CD4-positive, alpha-beta T cell treated with Interleukin-17A for 4 hours (primary cell): ENCODE measurements at places on chromosomes 2 and 18.

DNA sequence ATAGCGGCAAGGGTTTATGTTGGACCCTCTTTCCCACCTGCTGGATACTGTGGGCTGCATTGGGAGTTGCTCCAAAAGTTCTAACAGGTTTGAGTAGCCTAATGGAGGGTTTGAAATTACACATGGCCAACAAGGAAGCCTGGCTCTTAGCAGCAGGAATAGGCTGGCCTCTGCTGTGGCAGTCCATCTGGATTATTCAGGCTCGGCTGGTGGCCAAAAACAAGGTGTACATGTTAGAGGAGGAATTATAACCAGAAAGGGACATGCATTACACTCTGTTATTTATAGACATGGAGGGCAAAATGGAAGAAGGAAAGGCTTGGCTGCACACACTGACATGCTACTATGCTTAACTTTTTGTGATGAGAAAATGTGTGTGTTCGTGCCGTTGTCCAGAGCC lies 61.1 kb upstream of the NRXN1 start:
- DNase-seq = no peak

GRCh38 chr2:186533717-186534116 lies 47.7 kb downstream of the ZC3H15 start:
- no peak for DNase-seq

GRCh38 chr2:6992794-6993228 lies 75.6 kb downstream of the RNF144A start:
- DNase-seq = no peak

- DNase-seq = no peak
Observed at GRCh38 chr2:86753606-86754005, 33.5 kb downstream of the RMND5A start.

GRCh38 chr2:78734221-78734620 lies 291.3 kb upstream of the REG3G start:
- no peak for DNase-seq

GRCh38 chr2:105868060-105868459 lies 123.3 kb downstream of the NCK2 start:
- no peak for DNase-seq

DNA sequence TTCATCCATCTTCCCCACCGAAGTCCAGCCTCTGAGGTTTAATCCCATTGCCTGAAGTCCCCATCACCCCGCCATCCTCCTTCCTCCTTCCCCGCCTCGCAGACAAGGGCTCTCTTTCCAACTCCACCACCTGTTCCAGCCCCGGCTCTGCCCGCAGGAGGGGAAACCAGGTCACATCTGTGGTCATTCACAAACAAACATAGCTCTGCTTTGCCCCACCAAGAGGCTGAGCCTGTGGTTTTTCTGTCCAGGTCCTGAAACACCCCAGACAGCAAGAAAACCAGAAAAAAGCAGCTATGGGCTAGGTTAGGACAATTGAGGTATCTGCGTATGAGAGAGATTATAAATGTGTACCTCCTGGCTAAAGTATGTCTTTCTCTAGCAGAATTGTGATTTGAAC lies 144.7 kb downstream of the GLI2 start:
- DNase-seq = no peak

GRCh38 chr2:232890896-232891601 lies 21.0 kb downstream of the SNORC start:
- no peak for DNase-seq

DNA sequence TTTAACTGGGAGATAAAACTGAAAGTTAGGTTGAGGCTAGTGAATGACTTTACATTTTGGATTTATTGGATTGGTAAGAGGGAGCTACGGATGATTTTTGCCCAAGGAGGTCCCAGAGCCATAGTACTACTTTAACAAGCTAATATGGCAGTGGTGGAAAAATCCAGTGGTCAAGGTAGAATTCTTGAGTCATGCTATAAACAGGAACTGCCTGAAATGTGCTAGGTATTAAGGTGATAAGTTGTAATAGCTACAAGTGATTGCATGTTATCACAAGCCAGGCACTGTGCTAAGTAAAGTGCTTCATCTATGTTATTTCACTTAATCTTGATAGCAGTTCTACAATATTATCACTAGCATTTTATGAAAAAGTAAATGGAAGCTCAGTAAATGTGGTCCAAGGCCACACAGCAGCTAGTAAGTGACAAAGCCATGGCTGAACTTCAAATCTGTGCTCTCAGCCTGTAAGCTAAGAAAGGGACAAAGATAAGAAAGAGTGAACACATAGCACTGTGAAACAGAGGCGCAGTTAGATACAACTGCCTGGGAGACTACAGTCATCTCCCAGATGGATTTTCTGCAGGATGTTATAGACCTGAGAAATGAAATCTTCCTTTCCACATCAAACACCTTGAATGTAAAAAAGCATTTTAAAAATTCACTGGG lies 469.6 kb downstream of the TGIF1 start:
- no peak for DNase-seq

DNA sequence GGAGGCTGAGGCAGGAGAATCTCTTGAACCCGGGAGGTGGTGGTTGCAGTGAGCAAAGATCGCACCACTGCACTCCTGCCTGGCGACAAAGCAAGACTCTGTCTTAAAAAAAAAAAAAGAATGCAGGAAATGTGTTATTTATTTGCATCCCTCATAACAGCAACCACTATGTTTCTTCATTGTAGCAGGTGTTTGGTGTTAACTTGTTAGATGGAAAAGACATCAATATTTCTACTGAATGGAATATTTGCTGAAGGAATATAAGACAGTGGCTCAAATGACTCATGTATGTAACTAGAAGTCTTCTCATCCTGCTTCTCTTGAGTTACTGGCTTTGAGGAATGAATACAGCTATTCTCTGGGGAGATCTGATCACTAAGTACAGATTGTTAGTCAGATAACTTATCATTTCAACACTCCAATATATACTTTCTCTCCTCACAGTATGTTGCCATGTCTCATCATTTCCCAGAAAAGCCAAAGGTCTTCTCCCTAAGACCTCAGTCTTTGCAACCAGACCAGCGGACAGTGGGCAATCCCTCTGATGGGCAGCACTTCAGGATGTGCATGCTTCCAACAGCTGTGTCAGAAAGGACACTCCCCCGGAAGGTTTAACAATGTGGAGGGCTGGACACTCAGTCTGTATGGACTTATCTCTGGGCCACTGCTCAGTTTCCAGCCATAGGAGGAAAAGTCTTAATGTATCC lies 104.4 kb upstream of the STK17B start:
- peak; percentile 17 for DNase-seq

- no peak for DNase-seq
Observed at GRCh38 chr2:38655441-38655840, 10.5 kb upstream of the GALM start.

DNA sequence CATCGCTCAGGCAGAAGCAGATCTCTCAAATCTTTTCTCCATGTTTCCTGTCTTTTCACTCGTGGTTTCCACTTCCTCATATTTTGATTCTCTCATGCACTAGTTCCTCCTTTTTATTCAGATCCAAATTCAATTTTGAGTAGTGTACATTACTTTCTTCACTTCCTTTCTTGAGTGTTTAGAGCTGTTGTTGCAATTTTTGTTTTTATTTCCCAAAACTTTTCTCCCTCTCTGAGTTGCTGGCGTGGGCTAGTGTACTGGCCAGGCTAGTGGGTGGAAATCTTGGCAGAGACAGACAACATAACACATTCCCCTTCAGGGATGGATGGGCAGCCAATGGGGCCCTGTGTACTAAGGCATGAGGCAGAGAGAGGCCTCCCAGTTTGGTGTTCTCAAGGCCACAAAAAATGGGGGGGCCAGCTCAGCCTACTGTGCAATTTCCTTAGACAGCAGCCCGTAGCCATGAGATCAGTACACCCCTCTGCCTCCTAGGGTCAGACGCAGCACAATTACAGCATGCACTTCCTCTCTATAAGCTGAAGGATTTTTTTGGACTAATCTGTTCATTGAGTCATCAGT lies 145.1 kb upstream of the PID1 start:
- no peak for DNase-seq

- DNase-seq = no peak
Observed at GRCh38 chr18:3455090-3455635, 5.2 kb downstream of the TGIF1 start.

DNA sequence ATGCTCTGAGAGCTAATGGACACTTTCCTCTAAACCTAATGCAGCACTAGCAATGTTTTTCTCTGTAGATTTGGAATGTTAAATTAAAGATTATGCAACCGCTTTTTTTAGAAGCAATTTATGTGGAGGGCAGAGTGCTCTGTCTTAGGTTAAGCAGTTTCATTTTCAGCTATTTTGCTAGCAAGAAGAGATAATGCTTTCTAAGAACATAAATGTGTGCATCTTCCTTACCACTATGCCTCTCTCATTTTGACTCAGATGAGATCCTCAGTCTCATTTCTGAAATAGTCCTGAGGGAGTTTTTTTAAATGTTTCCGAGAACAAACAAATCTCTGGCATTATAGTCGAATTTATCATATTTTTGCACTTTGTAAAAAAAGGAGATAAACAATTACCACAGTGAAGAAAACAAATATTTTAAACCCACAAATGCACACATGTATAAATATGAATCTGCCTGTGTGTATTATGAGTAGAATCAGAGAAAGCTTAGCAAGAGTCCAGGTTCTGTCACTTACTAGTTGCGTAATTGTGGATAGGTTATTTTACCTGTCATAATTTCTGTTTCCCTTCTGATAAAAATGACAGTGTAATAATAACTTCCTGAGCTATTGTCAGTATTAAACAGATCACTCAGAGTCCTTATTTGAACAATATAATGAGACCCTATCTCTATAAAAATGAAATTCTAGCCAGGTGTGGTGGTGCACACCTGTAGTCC lies 207.7 kb upstream of the CRIM1 start:
- DNase-seq = no peak

DNA sequence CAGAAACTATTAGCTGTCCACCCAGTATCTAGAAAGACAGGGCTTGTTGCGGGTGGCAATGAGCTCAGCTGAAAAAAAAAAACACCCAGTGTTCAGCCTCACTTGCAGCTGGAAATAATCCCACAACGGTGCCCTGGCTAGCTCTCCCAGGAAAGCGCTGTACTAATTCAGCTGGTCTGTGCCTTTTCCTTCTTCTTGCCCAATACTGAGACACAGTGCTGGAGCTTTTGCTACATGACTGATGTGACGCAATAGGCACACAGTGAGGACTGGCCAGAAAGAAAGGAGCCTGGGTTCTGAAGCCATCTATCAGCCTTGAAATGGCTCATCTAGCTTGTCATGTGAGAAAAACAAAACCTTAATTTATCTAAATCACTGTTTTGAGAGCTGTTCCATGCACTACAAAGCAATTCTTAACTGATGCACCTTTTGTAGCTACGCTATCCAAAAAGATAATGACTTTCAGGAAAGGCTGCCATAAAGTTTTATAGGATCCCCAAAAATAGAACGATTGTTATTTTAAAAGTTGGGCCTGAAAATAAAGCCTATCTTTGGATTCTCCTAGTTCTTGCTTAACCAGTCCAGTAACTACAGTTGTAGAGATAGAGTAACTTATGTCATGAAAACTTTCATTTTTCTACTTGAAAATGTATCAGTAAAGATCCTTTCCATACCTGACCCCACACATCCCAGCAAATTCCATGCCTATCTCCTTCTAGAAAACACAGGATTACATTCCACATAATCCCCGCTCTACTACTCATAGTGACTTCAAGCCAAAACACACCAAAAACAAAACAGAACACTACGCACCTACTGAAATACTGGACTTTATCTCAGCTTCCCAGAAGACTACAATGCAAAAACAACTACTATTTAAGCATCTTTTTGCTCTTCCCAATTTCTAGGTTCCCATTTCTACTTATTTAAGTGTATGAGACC lies 15.9 kb downstream of the KIDINS220 start:
- DNase-seq = no peak

GRCh38 chr18:43650426-43650825 lies 373.1 kb upstream of the SYT4 start:
- DNase-seq = no peak

DNA sequence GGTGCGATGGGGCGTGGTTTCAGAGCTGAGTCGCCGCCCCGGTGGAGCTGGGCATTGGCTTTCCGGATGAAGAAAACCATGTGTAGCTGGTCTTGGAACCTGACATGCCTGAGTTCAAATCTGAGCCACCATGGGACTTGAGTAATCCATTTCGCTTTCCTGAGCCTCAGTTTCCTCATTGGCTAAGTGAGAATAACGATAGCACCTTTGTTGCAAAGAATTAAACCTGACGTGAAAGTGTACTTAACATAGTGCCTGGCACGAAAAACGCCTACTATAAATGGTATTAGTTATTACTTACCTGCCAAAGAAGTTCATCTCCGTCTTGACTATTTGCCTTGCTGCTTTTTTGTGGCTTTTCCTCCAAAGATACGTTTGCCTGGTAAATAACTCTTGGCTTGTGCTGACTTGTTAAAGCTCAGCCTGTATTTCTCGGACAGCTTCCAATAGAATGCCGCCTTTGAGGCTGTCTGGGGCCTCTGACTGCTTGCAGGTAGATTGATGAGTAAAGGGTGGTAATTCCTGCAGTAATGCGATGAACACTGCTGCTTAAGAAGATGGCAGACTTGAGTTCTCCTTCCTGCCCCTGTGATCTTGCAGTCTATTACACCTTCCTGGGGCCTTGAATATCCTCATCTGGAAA lies 1.3 kb downstream of the CDCA7 start:
- no peak for DNase-seq

DNA sequence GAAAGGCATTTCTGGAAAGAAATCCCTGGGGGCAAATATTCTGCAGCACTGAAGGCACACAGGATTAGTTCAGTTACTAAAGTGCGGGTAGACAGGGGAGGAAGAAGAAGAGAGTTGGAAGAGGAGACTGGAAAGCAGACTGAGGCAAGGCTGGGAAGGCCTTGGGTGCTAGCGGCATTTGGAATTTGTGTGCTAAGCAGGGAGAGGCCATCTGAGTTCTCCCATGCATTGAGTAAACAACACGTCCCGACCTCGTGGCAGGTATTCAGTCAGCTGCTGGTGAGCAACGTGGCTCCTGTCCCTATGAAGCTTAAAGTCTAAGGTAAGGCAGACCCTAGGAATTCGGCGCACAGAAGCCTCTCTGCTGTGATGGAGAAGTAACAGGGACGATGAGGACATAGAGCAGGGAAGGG lies 30.7 kb downstream of the ATP8B1 start:
- DNase-seq = no peak
